ENCODE measurements at places on chromosomes 7 and 10. TPM values are rescaled to one million over a fixed set of nuclear protein-coding genes. Genes with fewer than 3 reads are reported as not detected.

DNA sequence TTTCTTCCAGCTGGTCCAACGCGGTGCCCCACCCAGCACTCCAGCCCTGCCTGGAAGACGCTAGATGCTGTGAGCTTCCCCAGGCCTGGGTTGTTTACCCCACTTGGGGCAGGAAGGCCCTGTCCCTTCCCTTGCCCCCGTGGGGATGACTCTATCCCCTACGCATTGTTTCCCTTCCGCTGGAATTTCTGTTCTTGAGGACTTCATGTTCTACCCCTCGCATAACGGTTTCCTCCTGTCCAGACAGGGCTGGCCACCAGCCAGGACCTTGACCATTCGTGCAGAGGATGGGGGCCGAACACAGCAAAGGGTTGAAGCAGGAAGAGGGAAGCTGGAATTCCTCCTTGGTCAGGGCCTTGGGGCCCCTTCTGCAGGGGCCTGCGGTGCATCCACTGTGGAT lies 14.7 kb upstream of the SERPINE1 start:
- ATAC-seq, result no peak

GRCh38 chr7:105454095-105454747 lies 65.5 kb upstream of the SRPK2 start:
- no peak for ATAC-seq

DNA sequence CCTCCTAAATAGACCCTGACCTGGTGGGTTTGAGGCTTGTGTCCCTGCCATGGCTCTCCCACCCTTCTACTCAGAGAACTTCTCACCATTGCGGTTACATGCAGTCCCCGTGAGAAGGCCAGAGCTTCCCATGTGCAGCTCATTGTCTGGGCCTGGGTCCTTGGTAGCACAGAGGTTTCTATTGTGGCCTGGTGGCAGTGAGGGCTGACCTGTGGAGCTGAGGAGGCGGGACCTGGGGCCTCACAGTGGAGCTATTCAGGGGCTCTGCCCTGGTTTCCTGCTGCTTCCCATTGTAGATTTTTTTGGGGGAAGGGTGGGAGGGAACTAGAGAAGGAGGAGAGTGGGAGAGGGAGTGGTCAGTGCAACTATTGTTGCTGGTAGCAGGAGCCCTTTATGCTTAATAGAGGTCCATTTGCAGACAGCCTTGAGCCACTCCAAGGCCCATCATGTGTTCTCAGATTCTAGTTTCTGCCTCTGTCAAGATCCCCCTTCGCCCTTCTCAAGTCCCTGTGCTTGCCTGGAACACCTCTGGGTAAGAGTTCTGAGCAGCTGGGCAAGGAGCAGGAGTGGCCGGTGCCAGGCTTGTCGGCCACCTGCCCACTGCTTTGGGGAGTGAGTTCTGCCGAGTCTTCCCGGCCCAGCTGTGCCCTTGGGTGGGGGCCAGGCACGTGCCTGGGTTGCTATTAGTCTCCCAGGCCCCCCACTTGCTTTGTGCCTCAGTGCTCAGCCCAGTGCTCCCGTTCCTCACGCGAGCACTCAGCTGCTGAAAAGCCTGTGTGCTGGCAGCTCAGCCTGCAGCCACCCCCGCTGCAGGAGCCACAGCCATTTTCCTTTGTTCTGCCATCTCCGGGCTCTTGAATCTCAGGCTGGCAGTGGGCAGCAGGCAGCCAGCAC lies 10.7 kb downstream of the TSPAN14 start:
- ATAC-seq, result no peak

DNA sequence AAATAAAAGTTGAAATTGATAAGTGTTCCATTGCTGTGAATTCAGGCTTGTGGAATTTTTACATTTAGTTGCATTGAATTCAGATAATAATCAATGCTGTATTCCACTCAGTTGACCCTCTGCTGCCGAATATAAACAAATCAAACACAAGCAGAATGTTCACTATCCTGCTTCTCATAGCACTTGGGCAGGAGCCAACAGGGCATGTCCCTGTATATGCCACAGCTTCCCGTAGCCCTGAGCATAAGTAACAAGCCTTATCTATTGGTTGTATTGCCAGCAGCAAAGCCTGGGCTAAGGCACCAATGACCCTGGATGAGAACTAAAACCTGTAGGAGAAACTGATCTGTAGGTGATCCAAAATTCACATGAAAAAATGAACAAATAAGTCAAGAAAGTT lies 145.9 kb downstream of the ARHGAP12 start:
- ATAC-seq, result no peak

DNA sequence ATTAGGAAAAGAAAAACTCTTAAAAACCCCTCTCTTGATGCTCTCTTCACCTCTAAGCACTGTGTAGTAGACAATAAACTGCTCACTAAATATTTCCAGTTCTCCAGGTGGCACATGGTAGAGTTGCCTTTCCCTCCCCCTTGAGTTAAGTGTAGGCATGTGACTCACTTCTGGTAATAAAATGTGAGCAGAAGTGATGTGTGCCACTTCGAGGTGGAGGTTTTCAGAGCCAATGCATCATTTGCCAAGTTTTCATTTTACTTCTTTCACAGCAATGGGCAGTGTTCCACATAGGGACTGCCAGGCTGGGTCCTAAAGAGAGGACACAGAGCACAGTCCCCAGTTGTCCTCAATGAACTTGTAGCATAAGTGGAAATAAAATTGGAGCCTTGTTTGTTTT lies 131.6 kb upstream of the NPY start:
- no peak for ATAC-seq

GRCh38 chr10:132065491-132066105 lies at the start of gene JAKMIP3:
JAKMIP3 (plus strand) TSS chr10:132065946; CDS start chr10:132104809, 38,863 bp downstream.
- ATAC-seq, result peak; percentile 74

SPDYE8 gene
- total RNA-seq, result not detected

Data from esophagus mucosa (tissue), 1 donor.